ENCODE measurements at places on chromosomes 2 and 18.

DNA sequence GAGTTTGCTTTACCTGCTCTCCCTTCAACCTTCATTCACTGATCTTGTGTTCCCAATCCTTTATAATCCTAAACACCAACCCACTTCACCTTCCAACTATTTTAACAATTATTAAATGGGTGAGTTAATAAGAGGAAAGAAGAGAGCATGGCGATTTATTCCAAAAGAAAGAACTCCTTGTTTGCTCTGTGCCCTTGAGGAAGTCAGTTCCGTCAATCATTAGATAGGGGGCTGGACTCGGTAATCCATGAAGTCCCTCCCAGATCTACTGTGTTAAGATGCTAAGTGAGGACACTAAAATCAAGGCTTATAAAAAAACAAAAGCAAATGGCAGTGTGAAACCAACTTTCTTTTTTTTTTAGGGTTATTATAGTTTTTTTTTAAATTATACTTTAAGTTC is 589.9 kb downstream of the XIRP2 start:
- DNase-seq = no peak

DNA sequence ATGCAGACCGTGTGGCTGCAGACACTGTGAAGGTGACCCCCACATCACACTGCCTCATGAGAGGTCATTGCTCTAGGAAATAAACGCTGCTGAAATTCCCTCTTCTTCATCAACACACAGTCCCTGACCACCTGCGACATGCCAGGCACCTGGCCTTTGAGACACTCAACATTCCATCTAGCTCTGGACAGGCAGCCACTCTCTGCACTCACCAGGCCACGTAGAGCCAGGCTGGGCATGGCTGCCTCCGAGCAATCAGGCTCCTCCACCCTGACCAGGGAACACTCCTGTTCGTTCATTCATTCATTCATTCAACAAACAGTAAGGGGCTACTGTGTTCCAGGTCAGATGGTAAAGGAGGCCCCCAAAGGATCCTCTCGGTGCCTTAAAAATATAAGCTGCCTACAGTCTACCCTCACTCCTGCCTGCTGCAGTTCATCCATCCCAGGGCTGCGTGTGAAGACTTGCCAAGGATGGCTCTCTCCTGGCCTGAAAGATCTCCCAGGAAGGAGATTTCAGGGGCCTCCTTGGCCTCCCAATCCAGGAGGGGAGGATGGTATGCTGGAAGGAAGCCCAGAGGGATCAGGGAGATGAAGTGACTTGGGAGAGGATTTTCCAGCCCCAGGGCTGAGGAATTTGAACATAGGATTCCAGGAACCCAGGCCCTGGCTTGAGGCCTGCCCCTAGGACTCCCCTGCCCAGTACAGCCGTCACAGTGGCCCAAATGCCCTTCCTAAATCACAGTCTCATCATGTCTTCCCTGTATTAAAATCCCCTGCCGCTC is 66.7 kb downstream of the TNS1 start:
- DNase-seq = no peak

DNA sequence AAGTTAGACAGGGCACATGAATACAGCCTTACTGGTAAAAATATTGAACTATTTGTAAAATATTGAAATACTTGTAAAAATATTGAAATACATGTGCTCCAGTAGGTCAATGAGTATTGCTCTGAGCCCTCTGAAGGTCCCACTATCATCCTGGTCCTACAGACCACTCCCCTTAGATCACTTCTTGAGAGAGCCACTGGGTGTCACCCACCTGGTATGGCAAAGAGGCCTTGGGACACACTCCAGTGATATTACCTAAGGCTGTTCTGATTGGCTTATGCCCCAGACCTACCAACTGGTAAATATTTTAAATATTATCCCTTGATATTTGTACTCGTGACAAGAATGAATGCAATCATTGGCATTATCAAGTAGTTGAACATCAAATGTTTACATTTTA is 5.0 kb downstream of the THSD7B start:
- DNase-seq = no peak

- DNase-seq = no peak
Observed at GRCh38 chr18:45997700-45998151, 30.6 kb upstream of the EPG5 start.

- DNase-seq = no peak
Observed at GRCh38 chr2:203446071-203446481, 89.0 kb downstream of the RAPH1 start.

- DNase-seq = no peak
Observed at GRCh38 chr2:96895746-96896651, 26.1 kb upstream of the SEMA4C start.

Measured in cortex of kidney (tissue), 1 donor.